Upper lobe of left lung (tissue), 6 donors: ENCODE measurements at places on chromosomes 13 and 19.

DNA sequence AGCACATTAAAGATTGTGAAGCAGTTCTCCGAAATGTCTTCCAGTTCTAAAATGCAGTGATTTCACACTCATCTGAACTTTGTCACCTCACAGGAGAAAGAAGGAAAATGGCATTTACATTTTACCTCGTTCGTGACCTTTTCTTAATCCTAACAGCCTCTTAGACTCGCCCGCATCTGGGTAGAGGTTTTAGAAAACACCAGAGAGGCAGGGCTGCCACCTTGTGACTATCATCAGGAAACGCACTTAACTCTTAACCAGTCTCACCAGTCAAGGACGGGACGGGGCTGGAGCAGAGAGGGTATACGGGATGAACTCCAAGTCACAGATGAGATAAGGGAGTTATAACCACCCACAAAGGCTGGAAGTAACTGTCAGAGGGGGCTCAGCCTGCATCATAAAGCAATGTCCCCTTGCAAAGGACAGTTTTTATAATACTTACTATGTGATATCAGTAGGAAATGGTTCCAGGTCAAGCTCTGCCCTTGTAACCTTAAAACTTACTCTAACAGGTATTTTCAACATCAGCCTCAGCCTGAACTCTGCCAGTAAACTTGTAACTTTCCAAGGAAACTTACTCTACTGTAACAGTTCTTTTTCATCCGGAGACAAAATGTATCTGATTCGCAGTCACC lies 8.6 kb upstream of the CEACAM6 start:
- DNase-seq = no peak
- no peaks in the 10 kb centered on the region for H3K27me3 ChIP-seq
- H3K36me3 ChIP-seq = no peaks in the 10 kb centered on the region
- no peak overlapping the region for H3K4me3 ChIP-seq
- H3K4me1 ChIP-seq = no peaks in the 10 kb centered on the region

DNA sequence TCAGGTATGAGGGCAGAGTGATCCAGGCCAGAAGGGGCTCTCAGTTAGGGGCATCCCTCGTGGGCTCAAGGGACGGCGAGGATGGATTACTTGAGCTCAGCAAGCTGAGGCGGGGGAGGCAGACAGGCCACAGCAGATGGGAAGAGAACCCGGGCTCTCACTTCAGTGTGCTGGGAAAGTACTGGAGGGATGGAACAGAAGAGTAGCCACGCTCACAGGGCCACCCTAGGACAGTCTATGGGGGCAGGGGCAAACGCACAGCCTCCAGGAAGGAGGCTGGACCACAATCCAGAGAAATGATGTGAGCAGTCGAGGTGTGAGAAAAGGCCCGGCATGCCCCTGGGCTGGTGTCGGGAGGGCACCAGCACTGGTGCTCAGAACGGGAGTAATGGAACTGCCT lies 9.2 kb downstream of the GJA3 start:
- H3K27ac ChIP-seq = no peak overlapping the region
- no peaks in the 10 kb centered on the region for H3K4me1 ChIP-seq
- peaks cover 6% of the 10 kb centered on the region for H3K27me3 ChIP-seq
- H3K36me3 ChIP-seq = no peaks in the 10 kb centered on the region
- H3K4me3 ChIP-seq = no peak overlapping the region
- no peak for DNase-seq

GRCh38 chr19:17420475-17420924 lies 653 bp downstream of the MVB12A start:
- peaks cover 25% of the 10 kb centered on the region for H3K4me1 ChIP-seq
- H3K27me3 ChIP-seq = no peaks in the 10 kb centered on the region
- peak; percentile 82 for DNase-seq
- peak overlapping the region; percentile 93 for H3K4me3 ChIP-seq

DNA sequence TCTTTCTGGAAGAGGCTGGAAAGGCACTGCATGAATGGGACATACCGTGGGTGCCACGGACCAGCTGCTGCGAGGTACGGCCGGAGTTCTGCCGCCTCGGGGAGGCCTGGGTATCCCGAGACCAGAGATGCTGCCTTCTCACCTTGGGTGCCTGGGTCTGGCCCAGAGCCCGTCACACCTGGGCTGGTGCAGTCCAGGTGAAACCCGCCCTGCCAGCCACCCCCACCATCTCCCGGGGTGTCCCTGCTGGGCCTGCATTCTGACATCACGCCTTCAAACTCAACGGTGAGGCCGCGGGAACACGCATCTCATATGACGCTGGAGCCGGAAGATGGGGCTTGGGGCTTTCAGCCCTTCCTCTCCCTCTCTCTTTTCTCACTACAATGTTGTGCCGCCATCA lies 98.0 kb downstream of the GADD45B start:
- no peaks in the 10 kb centered on the region for H3K36me3 ChIP-seq
- peaks cover 17% of the 10 kb centered on the region for H3K4me1 ChIP-seq
- no peak for DNase-seq
- H3K4me3 ChIP-seq = no peak overlapping the region
- H3K27ac ChIP-seq = no peak overlapping the region

DNA sequence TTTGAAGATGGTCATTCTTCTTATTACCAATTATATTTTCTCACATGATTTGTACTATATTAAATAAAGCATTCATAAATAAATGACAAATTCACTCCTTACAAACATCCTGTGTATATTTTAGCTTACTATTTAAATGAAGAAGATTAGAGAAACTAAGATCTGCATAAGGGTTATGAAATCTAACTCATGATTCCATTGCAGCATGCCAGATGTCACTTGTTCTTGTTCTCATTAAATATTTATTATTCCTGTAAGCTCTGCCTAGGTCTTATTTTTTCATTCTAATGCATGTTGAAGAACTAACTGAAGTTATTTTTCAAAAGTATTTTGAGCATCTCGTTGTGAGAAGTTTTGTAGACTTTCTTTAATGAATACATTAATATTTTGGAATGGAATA lies 18.3 kb downstream of the NUP58 start:
- H3K27ac ChIP-seq = no peak overlapping the region
- H3K4me1 ChIP-seq = peaks cover 8% of the 10 kb centered on the region
- peaks cover 98% of the 10 kb centered on the region for H3K36me3 ChIP-seq
- DNase-seq = no peak
